Mesothelial cell of epicardium (in vitro differentiated cells): ENCODE measurements at places on chromosomes 3 and 15.

- no peaks in the 10 kb centered on the region for H3K4me1 ChIP-seq
- H3K4me3 ChIP-seq: no peak overlapping the region
- no peaks in the 10 kb centered on the region for H3K36me3 ChIP-seq
- H3K27ac ChIP-seq: no peak overlapping the region
- DNase-seq: no peak
Observed at GRCh38 chr3:68206524-68207117, 552.2 kb upstream of the SUCLG2 start.

GRCh38 chr3:5977331-5977730 is 789.8 kb downstream of the EDEM1 start:
- DNase-seq: no peak
- H3K27ac ChIP-seq: no peak overlapping the region
- no peak overlapping the region for H3K4me3 ChIP-seq
- H3K27me3 ChIP-seq: peaks cover 2% of the 10 kb centered on the region
- H3K4me1 ChIP-seq: no peaks in the 10 kb centered on the region

DNA sequence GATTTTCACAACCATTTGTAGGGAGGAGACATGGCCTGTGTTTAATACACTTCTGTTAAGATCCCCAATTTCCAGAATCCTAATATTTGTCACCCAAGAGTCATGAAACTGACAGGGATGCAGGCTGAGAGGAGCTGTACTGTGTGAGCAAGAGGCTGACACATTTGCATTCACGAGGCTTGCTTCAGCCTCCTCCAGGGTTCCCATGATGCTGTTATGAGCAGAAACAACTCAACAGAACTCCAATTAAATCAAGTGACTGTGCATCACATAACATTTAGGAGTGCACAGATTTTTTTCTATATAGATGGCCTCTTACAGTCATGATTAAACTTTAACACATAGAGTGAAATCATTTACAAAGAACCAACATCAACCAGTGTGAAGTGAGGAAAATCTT is 292.3 kb upstream of the STT3B start:
- no peak overlapping the region for H3K4me3 ChIP-seq
- H3K36me3 ChIP-seq: no peaks in the 10 kb centered on the region
- no peak overlapping the region for H3K27ac ChIP-seq
- DNase-seq: no peak
- no peaks in the 10 kb centered on the region for H3K27me3 ChIP-seq

- H3K27me3 ChIP-seq: no peaks in the 10 kb centered on the region
- no peak overlapping the region for H3K4me3 ChIP-seq
- H3K4me1 ChIP-seq: no peaks in the 10 kb centered on the region
- no peak for DNase-seq
- no peak overlapping the region for H3K27ac ChIP-seq
Observed at GRCh38 chr15:78012643-78013077, 64.9 kb downstream of the TBC1D2B start.
